Fibroblast of the aortic adventitia (primary cell): ENCODE measurements at places on chromosomes 11 and 22.
A peak's percentile ranks its signal among the peaks of the same experiment; 100 is the strongest.

DNA sequence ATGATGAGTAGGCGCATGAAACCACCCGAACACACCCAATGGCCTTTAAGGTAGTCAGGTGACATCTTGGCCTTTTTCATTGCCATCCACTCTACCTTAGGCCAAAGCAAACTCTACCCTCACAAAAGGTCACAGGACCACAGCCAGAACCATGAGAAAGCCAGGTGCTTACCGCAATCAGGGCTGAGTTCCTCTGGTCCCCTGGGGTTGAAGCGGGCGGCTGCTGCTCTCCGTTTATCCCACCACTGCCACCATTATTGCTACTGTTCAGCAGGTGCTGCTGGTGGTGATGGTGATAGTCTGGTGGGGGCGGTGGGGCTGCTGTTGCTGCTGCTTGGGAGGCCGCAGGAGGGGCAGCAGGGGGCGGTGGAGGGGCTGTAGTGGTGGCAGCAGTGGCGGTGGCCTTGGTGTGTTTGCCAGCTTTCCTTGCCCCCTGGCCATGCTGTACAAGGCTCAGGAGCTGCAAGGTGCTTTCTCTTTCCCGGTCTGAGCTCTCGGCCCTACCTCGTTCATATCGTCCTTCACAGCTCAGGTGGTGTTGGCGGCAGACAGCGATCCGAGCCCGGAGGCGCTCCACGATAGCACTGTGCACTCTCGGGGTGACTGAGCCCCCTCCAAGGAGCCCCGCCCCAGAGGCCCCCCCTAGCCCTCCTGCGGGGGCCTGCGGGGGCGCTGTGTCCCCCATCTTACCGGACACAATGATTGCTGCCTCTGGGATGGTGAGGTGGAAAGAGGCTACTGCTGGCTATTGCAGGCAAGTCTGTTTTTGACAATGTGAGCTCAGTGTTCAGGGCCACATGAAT, 1.6 kb downstream of the MAML2 start:
- peak; percentile 63 for DNase-seq

GRCh38 chr22:26170795-26171580, 1.7 kb downstream of the SEZ6L start:
- DNase-seq: no peak

DNA sequence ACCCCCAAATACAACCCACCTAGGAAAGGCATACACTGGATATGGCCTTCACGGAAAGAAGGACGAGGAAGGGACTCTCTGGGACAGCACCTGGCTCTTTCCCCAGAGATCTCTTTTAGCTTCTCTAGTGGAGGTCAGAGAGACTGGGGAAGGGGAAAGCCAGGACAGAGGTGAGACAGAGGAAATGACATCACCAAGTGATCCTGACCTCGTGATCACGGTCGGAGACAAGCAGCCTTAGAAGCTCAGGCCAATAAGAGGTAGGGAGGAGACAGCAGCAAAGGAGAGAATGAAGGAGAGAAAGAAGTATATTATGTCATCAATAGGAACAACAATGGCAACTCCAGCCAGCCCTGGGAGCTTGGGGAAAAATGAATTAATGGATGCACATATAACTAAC, 15.4 kb upstream of the TMPRSS13 start:
- no peak for DNase-seq

GRCh38 chr11:65398362-65398910, 12.0 kb downstream of the FRMD8 start:
- no peak for DNase-seq

DNA sequence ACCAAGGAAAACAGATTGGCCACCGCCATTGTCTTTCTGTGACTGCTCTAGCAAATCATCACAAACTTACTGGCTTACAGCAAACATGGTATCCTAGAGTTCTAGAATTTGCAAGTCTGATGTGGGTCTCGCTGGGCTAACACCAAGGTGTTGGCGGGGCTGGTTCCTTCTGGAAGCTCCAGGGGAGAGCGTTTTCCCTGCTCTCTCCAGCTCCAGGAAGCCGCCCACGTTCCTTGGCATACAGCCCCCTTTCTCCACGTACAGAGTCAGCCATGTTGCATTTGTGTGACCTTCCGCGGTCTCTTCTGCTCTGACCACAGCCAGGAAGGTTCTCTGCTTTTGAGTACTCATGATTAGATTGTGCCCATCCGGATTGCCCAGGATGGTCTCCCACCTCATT, 27.5 kb downstream of the TBC1D22A start:
- no peak for DNase-seq

- no peak for DNase-seq
Measured at GRCh38 chr11:60658409-60658808, 41.0 kb upstream of the MS4A8 start.
